ENCODE measurements at places on chromosomes 4 and X.

DNA sequence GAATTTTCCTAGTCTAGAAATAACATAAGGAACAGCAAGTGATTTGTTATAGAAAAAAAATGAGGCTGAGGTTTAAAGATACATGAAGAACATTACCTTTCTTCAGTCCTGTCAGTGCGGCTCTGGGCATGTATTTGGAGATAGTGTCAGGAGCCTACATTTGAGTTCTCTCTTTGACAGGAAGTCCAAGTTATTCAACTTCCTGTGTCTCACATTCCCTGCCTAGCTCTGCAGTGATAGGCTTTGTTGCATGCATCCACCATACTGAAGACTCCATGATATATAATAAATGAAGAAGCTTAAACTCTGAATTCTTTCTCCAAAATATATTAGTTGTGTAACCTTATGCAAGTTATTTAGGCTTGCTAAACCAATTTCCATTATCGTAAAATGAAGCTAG, 148.7 kb downstream of the RELL1 start:
- DNase-seq = no peak

GRCh38 chr4:172871381-172871780, 297.2 kb upstream of the GALNT7 start:
- no peak for DNase-seq

DNA sequence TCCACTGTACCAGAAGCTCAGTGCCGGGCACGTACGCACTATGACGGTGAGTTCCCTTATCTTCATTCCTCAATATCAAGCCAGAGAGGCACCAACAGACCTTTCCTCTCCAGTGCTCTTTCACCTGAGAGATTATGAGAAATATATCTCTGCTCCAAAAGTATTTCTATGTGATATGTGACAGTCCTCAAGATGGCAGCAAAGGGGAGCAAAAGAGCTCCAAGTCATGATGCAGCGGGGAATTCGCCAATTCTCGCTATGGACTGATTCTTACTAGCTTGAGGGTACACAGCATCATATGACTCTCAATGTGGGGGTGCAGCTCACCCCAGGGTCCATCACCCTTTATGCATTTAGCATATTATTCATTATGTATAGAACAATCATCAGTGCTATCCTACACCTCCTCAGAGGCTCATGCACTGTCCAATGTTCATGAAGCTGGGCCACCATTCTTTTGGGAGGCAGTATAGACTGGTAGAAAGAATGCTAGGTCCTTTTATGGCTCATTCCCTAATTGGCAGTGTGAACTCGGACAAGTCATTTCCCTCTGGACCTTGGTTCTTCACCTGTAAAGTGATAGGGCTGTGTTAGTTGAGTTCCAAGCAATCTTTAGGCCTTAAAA, 12.8 kb upstream of the IQSEC2 start:
- no peak for DNase-seq

DNA sequence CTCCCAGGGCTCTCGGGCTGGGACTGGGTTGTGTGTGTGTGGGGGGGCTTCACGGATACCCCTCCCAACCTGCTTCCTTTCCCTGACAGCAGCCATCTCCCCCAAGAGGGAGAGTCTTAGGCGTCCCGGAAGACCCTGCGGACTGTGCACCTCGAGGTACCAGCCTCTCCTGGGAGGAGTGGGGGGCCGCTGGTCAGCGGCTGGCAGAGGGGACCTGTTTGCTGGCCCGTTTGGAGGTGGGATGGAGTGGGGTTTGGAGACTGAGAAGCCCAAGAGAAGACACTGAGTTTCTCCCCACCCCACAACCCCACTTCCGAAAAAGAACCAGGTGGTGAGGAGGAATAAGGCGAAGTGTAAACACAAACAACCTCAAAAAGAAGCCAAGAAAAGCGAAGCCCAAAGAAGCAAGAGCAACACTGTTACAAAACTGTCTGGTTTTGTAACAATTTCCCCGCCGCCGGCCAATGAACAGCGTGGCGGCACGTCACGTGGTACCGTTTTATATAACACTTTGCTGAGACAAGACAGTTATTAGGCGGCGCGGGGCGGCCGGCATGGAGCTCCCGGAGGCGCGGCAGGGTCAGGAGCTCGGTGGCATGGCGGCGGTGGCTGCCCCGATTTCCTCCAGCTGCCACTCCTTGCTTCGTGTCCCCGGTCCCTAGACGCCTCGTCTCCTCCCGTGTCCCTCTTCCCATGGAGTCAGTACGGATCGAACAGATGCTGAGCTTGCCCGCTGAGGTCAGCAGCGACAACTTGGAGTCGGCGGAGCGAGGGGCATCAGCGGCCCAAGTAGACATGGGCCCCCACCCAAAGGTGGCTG, at the start of gene LONRF3:
Gene LONRF3, plus strand, starts transcription at position 531 of the 820 bp plus-strand sequence. Its CDS starts 163 bp downstream, at position 694.
- DNase-seq = peak; percentile 9

DNA sequence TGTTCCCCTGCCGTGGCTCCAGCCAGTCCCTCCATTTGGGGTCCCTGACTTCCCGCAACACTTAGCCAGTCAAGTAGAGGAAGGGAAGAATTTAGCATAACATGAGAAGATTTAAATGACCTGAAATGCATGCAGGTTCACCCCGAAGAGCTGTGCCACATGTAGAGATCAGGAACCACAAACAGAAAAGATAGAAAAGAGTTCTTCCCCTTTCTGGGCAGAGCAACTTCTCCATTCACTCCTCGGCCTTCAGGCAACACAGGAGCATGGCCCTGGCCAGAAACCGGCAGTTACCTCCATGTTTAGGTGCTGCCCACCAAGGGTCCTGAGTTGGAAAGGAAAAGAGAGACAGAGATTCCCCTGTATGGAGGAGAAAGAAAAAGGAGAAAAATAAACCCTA, 5.2 kb downstream of the NLRP2B start:
- DNase-seq = no peak

- DNase-seq = peak; percentile 1
Measured at GRCh38 chrX:114058988-114059418, 524.9 kb upstream of the HTR2C start.

- no peak for DNase-seq
Measured at GRCh38 chr4:127448986-127449385, 183.8 kb upstream of the INTU start.

- DNase-seq = no peak
Measured at GRCh38 chr4:1566838-1567518, 117.1 kb downstream of the FAM53A start.

DNA sequence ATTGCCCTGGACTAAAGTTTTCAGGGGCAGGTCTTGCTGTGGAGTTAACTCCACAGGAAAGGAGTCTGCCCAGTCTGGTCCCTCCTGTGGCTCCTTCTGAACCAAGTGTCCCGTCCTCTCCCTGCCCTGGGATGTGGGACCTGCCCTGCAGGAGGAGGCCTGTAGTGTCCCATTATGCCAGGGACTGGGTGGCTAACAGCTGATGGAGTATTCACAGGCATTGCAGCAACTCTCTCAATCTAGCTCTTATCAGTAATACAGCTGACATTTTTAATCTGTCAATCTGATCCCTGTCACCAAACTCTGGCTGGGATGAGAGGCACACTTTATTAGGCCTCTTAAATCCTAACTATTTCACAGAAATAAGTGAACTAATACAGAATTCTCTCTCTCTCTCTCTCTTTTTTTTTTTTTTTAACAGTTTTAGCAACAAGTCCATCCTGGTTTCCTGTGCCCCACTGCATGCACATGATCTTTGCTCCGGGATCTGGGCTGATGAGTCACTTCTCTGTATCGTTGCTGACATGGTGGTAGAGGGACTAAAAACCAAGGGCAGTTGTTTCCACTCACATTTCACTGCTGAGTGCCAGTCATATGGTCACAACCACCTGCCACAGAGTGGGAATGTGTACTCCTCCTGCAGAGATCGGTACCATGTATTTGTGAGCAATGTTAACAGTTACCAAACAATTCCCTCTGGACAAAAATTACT, 39.1 kb downstream of the HAND2 start:
- DNase-seq = no peak

DNA sequence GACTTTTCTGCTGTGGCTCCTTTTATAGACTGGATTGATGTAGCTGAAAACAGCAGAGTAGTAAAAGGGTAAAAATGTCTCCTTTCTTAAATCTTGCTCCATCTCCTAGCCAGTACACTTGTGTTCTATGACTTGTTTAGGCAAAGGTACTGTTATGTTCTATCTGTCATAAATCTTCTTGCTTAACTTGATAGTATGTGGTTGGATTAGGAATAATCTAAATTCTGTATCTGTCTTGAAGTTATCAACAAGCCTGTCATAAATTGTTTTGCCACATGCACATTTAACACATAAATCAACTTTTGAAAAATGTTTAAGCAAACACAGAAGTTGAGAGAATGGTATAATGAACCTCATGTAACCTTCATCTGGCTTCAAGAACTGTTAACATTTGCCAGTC, 157.0 kb downstream of the FRAS1 start:
- no peak for DNase-seq

GRCh38 chrX:93985344-93986307, 311.6 kb downstream of the FAM133A start:
- no peak for DNase-seq

- DNase-seq = no peak
Measured at GRCh38 chrX:85288992-85289723, 45.4 kb downstream of the ZNF711 start.

DNA sequence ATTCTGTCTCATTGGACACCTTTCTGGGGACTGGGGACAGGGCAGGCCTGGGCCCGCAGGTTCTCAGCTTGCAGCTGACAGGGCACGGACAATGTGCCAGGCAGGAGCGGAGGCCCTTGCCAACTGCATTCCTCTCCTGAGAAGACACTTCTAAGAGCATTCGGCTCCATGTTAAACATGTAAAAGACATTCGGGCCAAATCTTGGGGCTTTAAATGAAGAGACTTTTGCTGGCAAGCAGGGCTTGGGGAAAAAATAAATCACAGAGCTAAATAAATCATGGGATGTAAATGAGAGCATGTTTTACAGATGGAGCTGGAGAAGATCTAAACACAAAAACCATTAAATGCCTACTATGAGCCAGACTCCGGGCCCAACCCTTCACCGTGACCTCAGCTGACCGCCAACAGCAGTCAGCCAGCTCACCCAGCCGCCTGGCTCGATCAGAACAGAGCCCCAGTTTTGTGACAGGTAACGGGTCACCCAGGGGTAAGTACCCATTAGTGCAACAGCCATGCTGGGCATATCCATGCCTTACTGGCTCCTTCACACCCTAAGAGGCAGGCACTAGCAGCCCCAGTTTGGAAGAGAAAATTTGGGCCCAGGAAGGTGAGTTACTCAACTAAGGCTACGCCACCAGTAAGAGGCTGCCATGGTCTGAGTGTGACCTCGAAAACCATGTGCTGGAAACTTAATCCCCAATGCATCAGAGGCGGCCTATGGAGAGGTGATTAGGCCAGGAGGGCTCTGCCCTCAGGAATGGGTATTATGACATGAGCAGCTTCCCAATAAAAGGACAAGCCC, 14.7 kb downstream of the WDR1 start:
- no peak for DNase-seq

GRCh38 chr4:89411539-89412309, 104.1 kb upstream of the GPRIN3 start:
- DNase-seq = no peak

- no peak for DNase-seq
Measured at GRCh38 chr4:1297456-1298325, 8.0 kb downstream of the MAEA start.

GRCh38 chrX:129655547-129656249, 942 bp upstream of the APLN start:
- no peak for DNase-seq

DNA sequence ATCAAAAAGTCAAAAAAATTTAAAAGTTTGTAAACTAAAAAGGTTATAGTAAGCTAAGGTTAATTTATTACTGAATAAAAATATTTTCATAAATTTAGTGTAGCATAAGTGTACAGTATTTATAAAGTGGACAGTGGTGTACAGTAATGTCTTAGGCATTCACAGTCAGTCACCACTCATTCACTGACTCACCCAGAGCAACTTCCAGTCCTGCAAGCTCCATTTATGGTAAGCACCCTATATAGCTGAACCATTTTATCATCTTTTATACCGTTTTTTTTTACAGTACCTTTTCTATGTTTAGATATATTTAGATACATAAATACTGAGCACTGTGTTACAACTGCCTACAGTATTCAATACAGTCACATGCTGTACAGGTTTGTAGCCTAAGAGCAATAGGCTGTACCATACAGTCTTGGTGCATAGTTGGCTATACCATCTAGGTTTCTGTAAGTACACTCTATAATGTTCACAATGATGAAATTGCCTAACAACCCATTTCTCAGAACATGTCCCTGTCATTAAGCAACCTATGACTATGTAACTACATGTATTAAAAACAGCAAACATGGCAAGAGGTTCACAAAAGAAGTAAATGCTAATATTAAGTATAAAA, 18.6 kb downstream of the ACSL4 start:
- DNase-seq = no peak

- DNase-seq = no peak
Measured at GRCh38 chr4:13547485-13548041, 3.3 kb upstream of the NKX3-2 start.

- no peak for DNase-seq
Measured at GRCh38 chrX:132063862-132064261, 40.8 kb downstream of the STK26 start.

GRCh38 chrX:37651921-37652452, 33.6 kb upstream of the XK start:
- DNase-seq = no peak

DNA sequence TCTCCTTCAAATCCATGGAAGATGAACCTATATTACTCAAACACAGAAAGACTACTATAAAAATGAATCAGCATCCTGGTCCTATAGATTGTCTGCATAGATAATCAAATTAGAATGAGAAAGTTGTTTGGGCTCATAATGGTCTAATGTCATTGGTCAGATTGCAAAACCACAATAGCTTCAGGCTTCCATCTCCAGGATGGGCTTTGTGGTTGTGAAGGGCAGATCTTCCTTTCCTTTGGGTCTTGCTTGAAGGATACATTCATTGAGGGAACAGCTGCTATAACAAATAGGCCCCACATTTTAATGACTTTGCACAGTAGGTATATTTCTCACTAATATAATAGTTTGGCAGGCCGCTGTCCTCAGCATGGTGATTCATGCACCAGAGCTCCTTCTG, 94.3 kb downstream of the REPS2 start:
- no peak for DNase-seq

GRCh38 chrX:133493366-133493765, 78.1 kb upstream of the GPC4 start:
- DNase-seq = no peak

- no peak for DNase-seq
Measured at GRCh38 chrX:149910178-149910695, 19.1 kb upstream of the HSFX4 start.

GRCh38 chr4:156778606-156779005, 193.0 kb downstream of the PDGFC start:
- DNase-seq = no peak

DNA sequence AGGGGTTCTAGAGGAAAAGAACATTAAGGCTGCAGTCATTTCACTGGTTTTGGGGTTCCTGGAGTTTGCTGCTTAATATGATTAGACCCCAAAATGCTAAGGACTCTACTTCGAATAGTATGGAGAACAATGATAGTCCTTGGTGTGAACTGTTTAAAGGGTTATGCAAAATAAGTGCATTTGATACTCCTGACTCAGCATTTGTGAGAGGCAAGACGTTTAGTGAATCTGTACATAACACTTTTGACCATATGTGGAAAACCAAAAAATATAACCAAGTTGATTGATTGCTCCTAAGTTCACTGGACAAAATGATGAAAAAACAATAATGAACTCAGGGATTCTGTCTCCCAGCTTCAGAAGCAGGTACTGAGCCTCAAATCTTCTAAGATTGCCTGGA, 414.1 kb downstream of the SH3BGRL start:
- DNase-seq = no peak

All from SIG-M5 (cell line).